Cortex of kidney (tissue), 1 donor: ENCODE measurements at places on chromosomes 4 and X.

- DNase-seq: no peak
Measured at GRCh38 chr4:68907788-68908700, 43.6 kb downstream of the UGT2A3 start.

DNA sequence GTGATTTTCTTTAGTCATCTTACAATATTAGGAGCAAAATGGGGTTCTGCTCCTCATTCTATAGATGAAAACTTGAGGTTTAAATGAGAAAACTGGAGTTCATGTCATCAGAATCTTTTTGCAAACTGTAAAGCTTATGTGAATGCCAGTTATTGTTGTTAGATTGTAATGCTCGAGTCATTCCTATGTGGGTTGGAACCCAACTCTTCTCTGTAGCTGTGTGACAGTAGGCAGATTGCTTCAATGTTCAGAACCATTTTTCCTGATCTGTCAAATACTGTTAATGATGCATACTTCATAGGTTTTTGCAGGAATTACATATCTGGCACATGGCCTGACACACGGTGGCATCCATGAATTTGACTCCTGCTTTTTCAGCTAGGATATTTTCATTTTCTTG, 178.9 kb downstream of the RAPGEF2 start:
- no peak for DNase-seq

- DNase-seq: no peak
Measured at GRCh38 chrX:19863212-19863856, 24.1 kb downstream of the SH3KBP1 start.

DNA sequence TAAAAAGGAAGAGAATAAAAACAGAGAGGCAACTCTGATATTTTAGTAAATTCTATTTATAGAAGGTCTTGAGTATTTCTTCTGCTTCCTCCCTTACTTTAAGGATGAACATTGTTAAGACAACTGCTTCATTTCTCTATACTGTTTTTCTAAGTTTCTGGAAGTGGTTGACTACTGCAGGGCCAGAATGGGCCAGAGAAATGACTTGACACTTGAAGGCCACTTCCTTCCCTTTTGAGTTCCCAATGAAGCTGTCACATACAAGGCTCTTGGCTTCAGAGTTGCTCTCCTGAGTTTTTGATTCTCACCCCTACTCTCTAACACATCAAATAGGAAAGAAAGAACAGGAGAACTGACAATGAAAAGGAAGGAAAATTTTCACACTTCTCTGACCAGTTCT, 37.6 kb downstream of the PKD2 start:
- DNase-seq: no peak

- DNase-seq: no peak
Measured at GRCh38 chr4:185470501-185471195, 885 bp downstream of the CCDC110 start.

DNA sequence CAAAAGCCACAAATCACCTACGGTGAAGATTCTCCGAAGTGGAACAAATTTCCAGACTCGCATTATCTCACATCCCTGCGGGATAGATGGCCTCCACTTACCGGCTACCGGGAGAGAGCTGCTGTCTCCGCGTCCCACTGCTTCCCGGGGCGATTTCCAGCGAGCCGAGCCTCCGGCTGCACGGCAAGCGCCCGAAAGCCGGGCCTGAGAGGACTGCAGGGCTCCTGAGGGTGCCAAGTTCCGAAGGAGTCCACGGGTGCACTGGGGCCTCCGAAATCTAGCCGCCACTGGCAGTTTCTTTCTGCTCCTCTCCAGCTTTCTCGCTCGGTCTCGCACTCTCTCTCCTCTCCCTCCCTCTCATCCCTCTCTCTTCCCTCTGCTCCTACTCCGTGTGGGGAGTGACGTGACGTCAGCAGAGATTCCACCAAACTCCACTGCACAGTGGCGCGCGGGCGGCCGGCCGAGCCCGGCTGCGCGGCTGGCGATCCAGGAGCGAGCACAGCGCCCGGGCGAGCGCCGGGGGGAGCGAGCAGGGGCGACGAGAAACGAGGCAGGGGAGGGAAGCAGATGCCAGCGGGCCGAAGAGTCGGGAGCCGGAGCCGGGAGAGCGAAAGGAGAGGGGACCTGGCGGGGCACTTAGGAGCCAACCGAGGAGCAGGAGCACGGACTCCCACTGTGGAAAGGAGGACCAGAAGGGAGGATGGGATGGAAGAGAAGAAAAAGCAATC, 14.0 kb upstream of the PITX2 start:
- no peak for DNase-seq

DNA sequence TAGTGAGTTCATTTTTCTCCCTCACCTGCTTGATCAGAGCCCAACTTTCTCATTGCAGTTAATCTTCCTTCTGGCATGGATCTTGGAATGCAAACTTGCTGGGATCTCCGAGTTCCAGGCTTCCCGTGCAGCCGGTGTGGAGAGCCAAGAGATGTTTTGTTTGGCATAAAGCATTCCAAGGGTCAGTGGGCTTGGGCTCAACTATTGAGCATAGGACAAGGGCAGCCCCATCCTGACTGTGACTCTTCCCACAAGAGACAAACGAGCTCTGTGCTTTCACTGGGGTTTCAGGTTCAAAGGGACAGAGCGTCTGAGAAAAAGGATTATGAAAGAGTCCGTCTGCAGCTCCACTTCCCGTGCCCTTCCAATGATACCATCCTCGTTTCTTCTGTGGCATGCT, 10.5 kb downstream of the TLR7 start:
- no peak for DNase-seq

DNA sequence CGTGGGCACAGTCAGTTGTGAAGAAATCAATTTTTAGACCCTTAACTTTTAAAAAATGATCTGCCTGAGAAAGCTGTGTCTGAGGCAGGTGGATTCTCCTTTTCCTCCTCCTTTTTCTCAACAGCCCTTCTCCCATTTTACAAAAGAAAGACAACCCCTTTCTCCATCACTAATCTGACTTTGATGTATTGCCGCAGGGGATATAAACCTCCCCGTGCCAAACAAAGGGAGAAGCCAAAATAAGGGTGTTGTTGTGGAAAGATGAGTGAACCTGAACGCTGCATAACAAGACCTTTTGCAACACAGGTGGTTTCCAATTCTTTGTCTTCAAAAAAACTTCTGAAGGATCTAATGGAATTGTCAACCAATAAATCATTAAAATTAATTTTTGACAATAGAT, 8.4 kb upstream of the FHL1 start:
- no peak for DNase-seq

GRCh38 chrX:136577552-136577951, 45.5 kb downstream of the VGLL1 start:
- DNase-seq: no peak

- DNase-seq: no peak
Measured at GRCh38 chrX:139332441-139332840, 198.1 kb upstream of the F9 start.

DNA sequence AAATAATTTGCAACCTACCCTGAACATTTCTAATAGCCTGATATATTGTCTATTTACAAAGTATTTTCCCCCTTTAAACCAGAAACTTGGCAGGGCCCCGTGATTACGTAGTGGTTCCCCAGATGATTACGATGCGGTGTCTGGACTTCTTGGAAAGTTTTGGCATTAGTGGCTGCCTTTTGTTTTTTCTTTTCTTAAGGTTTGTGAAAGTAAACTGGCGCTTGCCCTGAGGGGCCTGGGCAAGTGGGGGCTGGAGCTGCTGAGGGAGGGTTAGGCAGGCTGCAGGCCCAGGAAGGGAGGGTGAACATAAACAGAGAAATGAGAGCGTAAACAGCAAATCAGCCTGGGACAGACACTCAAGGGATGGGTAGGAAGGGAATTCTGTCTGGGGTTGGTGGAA, 123.6 kb upstream of the MSX1 start:
- DNase-seq: no peak

DNA sequence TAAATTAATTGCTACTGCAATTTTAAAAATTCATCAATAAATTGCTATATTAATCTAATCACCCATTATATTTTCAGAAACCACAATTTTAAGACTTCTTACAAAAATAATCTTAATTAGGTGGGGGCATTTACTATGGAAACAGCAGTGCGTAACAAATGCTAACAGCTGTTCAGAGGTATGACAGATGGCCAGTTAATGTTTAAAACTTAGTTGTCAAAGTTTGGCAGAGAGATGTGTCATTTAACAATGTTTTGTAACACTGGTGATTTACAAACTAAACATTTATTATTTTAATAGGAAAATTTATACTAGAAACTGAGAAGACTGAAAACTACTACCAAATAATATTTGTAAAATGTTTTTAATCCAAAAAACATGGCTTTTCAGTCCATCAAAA, 85.2 kb upstream of the GPR34 start:
- no peak for DNase-seq

DNA sequence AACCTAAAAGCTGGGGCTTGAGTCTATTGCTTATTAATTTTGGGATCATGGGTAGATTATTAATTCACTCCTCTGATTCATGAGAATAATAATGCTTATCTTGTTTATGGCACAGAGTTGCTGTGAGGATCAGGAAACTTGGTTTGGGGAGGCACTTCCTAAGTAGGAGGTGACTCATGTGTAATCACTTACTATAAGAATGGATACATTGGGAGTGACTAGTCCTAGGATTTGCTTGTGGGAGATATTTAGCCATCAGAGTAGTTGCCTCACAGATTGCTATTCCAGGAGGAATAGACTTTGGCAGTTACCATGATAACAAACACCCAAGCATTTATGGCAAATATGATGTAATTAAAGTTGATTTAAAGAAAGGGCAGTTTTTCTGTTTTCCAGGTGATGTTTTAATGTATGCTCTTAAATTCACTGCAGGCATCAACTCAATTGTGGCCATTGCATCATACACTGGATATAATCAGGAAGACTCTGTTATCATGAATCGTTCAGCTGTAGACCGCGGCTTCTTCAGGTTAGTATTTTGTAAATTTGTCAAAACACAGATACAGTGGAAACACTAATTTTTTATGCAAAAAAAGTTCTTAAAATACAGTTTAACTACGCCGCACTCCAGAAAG, 41.9 kb downstream of the POLR2B start:
- no peak for DNase-seq

GRCh38 chr4:55251896-55252295, 94.1 kb upstream of the SRD5A3 start:
- no peak for DNase-seq

DNA sequence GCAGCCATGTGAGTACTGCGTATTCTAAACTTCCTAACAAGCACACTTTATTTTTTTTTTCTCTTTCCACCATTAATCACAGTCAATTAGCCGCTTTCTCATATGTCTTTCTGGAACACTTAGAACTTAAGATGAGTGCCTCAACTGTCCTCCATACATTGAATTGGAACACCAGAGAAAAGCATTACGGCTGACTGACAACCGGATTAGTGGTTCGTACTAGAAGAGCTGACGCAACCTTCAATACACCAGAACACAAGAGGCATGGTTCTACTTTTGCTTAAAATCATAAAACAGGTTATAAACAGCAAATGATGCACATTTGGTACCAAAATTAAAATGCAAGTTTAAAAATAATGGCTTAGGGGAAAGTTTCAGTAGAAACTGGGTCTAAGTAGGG, 3.3 kb downstream of the TMEM47 start:
- no peak for DNase-seq

DNA sequence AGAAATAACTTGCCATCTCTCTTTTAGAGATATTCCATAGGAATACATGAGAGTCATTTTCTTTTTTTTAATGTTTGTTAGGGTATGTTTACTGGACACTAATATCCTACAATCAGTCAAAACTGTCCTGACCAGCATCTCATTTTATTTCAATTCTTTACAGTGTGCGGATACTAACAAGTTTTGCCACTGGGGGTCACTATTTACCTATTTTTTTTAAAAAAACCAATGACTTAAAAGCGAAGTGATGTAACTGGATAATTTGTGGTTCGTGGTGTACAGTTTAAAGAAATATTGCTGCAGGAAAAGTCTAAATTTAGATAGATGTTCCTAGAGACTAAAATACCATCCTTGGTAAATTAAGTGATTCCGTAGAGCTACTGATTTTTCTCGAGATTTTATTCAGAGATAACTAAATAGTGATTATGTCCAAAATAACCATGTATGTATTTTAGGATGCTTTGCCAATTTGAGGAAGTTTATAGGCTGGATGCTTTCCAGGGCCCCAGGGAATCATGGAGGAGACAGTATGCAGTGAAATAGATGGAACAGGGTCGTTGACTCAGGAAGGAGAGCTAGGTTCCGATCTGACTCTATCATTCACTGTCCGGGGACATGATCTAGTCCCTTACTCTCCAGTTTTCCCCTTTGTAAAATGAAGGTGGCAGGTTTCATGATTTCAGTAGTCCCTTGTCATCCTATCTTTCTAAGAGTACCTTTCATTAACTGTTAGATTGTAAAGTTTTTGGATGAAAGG, 34.0 kb upstream of the GNPDA2 start:
- DNase-seq: no peak

- DNase-seq: no peak
Measured at GRCh38 chr4:187088070-187088799, 364.6 kb upstream of the FAT1 start.

DNA sequence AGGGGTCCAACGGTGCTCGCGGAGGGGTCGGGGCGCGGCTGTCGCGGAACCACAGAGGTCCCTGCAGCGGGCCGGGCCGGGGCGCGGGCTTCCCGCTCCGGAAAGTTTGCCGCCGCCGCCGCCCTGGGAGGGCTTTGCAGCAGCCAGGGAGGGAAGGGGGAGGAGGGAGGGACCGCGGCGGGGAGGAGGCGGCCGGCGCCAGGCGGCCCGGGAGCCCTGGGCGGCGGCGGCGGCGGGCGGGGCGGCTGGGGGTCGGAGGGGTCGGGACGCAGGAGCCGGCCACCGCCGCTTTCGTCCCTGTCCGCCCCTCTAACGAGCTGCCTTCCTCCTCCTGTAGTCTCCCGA, 375 bp downstream of the FGFR3 start:
- DNase-seq: no peak

DNA sequence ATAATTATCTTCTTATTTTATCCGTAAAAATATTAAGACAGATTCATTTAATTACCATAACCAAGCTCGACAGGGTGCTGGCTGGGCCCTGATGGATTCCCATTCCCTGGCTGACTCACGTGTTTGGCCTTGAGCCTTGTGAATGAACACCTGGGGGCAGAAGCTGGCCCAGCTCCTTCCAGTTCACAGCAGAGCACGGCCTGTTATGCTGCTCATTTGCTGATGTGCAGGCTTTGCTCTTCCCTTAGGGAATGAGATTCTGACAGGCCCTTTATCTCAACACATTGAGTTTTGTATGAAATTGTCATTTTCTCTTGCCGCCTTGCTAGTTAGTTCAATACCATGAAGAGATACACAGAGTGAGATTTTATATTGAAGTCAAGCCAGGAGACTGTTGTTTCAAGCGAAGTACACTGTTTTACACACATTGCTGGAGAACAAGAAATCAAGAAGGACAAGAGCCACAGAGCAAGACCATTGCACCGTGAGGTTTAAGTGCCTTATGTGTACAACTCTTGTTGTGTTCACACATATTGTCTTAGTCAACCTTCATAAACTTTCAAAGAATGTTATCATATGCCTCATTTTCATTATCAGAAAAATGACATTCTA, 1583.3 kb downstream of the STIM2 start:
- no peak for DNase-seq

- no peak for DNase-seq
Measured at GRCh38 chrX:106039920-106040319, 1.4 kb upstream of the SERPINA7 start.

DNA sequence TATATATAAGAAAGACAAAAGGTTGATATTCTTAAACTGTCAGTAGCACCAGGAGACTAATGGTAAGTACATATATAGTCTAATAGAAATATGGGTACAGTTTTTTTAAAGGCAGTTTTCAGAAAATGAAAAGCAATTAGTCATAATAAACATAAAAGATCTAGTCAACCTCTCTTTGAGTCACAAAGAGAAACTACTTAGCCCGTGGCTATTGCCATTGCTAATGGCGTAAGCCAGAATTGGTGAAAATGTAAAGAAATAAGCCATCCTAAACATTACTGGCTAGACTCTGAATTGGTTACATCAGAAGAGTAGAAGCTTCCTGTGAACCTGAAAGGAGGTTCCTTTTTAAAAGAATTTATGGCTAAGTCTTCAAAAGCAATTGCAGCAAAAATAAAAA, 668.7 kb upstream of the CPEB2 start:
- DNase-seq: no peak
